Heart left ventricle (tissue), 16 donors: ENCODE measurements at places on chromosomes 5 and 9. TPM values are rescaled to one million over a fixed set of nuclear protein-coding genes. Genes with fewer than 3 reads are reported as not detected.

PDLIM4 gene
- 10.3 TPM for total RNA-seq

RAD50 gene
- 29.3 TPM for total RNA-seq

TMOD1 gene
- total RNA-seq, result 180 TPM

C8G gene
- total RNA-seq, result 3.7 TPM

FIBCD1 gene
- 1.8 TPM for total RNA-seq

CAVIN4 gene
- total RNA-seq, result 88.7 TPM

C9 gene
- total RNA-seq, result not detected

EPB41L4A gene
- 21.5 TPM for total RNA-seq

AGPAT2 gene
- 90.7 TPM for total RNA-seq
